ENCODE measurements at places on chromosomes 11 and 22. TPM values are rescaled to one million over a fixed set of nuclear protein-coding genes. Genes with fewer than 3 reads are reported as not detected.

GRCh38 chr11:81470446-81470845 lies 1263.2 kb downstream of the FAM181B start:
- no peak for ATAC-seq

Gene MPEG1
- not detected for total RNA-seq

- peak; percentile 78 for ATAC-seq
Measured at GRCh38 chr11:130636722-130637464, 188.4 kb downstream of the ADAMTS15 start.

Gene PCNX3
- 20.8 TPM for total RNA-seq

DNA sequence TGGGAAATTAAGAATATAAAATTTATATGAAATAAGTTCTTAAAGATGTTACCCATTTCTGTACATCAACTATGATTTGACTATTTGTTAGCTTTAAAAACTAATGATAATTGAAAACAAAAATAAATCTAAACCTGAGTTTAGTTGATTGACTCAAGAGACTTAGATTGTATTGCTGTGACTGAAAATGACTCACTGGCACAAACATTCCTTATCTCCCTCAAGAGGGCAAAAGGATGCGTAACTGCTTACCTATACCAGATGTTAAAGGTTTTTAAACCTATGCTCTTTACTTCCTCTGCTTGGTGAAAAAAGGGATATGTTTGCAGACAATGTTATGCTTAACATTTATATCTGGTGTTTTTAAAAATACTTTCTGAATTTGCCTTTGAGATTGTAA lies 30.3 kb downstream of the ATM start:
- no peak for ATAC-seq

DNA sequence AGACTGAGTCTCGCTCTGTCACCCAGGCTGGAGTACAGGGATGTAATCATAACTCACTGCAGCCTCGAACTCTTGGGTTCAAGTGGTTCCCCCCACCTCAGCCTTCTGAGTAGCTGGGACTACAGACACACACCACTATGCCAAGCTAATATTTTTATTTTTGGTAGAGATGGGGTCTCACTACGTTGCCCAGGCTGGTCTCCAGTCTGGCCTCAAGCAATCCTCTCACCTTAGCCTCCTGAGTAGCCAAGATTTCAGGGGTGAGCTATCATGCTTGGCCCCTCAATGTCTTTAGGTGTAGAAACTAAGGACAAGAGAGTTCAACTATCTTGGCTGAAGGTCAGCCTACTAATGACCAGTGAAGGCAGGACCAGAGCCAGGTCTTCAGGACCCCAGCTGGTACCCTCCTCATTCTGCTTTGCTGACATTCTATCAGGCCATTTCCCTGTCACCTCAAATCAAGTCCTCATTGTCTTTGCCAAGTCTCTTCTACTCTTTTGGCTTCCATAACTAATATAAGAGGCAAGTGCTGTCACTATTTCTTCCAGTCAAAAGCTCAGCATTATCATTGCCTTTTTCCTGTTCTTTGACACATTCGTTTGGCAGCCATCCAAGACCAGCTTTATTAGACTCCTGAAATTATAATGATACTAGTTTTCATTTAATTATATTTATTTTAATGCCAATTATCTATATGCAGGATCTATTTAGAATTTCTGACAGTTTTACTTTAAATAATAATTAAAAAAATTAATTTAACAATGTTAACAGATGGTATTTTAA lies 264.2 kb upstream of the PITPNB start:
- ATAC-seq = no peak

DNA sequence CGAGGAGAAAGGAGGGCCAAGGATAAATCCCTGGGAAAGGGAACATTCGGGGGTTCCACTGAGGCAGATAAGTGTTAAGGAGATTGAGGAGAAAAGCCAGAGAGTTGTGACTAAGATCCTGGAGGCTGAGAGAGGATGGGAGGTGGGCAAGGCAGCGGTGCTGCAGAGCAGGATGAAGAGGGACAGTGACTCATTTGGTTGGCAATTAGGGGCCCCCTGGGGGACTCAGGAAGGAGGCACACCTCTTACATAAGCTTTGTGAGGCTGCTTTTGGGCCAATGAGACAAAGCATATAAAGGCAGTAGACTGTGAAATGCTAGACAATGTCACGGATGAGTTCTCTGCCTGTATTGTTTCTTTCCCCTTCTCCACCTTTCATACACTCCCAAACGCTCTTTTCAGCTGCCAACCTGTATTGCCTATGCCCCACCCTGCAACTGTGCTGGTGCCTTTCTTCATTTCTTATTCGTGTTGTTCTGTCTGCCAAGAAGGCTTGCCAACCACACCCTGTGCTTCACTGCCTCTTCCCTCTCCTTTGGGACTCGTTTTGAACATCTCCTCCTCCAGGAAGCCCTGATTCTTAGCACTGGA lies 246.8 kb upstream of the KIRREL3 start:
- ATAC-seq = no peak

DNA sequence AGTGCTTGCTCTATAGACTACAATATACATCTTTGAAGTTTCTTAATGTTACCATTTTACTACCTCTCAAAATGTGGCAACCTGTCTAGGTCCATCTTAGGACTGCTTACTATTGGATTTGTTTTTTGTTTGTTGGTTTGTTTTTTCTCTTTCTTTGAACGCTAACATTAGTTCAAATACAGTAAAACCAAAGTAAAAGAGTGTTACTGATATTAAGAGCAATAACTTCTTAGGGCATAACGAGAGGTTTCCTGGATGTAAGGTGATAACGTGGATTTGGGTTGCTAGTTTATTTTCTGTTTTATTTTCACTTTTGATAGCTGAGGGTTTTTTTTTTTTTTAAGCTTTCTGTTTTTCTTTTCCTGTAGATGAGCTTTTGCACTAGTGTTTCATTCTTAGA lies 43.6 kb downstream of the TMEM135 start:
- peak; percentile 60 for ATAC-seq

DNA sequence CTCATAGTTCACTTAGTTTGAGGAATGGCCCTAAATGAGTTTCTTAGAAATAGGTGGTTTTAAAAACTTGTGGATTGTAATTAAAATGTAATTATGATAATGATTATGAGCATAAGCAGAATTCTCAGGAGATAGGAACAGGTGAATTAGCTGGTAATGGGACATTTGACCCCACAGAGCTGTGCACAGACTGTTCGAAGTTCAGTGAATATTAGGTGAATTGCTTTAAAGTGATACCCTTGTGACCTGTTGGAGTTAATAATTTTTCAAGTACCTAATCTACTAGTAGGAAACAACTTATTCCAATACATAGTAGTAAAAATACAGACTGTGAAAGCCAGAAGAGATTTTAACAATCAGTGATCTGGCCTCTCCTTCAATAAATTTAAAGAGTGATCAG lies 8.1 kb downstream of the FAR1 start:
- no peak for ATAC-seq

Gene CASP1
- total RNA-seq = 59.9 TPM

GRCh38 chr11:3169255-3170043 lies 4.3 kb upstream of the OSBPL5 start:
- peak; percentile 74 for ATAC-seq

GRCh38 chr11:116829525-116830183 lies at the start of gene APOC3:
Gene APOC3, plus strand, starts transcription at chr11:116829907. Its CDS starts 676 bp downstream, at chr11:116830583.
- no peak for ATAC-seq

- no peak for ATAC-seq
Measured at GRCh38 chr11:109734566-109734965, 312.6 kb downstream of the C11orf87 start.

DNA sequence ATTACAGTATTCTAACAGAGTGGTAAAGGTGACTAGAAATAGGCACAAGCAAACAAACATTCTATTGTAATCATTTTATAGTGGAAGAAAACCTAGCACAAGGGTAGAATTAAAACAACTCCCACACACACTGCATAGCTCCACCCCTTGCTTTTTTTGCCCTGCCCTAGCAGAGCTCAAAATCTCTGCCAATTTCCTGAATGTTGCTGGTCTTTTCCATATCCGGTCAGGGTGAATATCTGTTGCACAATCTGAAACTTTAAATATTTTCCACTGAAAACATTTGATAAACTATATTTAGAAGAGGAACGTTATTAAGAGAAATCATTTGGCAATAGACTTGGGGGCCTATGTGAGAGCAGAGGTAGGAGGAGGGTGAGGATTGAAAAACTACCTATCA lies 2.7 kb downstream of the SPA17 start:
- ATAC-seq = no peak

- no peak for ATAC-seq
Measured at GRCh38 chr22:27242917-27243589, 558.5 kb downstream of the MN1 start.

Gene SYNGR1
- total RNA-seq = not detected

DNA sequence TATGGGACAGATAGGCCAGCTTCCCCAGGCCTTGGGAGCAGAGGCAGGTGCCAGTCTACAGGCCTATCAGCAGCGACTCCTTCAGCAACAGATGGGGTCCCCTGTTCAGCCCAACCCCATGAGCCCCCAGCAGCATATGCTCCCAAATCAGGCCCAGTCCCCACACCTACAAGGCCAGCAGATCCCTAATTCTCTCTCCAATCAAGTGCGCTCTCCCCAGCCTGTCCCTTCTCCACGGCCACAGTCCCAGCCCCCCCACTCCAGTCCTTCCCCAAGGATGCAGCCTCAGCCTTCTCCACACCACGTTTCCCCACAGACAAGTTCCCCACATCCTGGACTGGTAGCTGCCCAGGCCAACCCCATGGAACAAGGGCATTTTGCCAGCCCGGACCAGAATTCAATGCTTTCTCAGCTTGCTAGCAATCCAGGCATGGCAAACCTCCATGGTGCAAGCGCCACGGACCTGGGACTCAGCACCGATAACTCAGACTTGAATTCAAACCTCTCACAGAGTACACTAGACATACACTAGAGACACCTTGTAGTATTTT lies 26.6 kb upstream of the L3MBTL2 start:
- ATAC-seq = no peak

DNA sequence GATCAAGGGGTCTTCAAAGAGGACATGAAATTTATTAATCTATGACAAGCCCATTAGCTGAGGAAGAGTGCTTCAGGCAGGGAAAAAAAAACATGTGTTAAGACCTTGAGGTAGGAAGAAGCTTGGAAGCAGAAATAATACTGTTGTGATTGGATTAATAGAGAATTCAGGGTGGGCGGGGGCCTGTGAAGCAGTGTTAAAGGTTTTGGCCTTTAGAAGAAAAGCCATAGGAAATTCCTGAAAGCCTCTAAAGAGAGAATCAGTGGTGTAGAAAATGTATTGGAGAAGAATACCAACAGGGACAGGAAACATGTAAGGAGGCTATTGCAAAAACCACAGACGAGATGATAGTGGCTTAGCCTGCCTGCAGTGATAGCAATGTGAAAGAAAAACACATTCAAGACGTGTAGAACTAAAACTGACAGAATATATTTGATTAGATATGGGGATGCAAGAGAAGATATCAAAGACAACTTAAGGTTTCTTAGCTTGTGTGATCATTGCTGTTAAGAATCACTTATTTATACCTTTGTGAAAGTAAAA lies 404.4 kb upstream of the ANO3 start:
- no peak for ATAC-seq

Gene MFNG
- 170 TPM for total RNA-seq

- ATAC-seq = no peak
Measured at GRCh38 chr11:8932564-8933180, at the start of gene C11orf16. Gene C11orf16, minus strand, starts transcription at chr11:8932947. Its CDS starts 639 bp downstream, at chr11:8932308.

DNA sequence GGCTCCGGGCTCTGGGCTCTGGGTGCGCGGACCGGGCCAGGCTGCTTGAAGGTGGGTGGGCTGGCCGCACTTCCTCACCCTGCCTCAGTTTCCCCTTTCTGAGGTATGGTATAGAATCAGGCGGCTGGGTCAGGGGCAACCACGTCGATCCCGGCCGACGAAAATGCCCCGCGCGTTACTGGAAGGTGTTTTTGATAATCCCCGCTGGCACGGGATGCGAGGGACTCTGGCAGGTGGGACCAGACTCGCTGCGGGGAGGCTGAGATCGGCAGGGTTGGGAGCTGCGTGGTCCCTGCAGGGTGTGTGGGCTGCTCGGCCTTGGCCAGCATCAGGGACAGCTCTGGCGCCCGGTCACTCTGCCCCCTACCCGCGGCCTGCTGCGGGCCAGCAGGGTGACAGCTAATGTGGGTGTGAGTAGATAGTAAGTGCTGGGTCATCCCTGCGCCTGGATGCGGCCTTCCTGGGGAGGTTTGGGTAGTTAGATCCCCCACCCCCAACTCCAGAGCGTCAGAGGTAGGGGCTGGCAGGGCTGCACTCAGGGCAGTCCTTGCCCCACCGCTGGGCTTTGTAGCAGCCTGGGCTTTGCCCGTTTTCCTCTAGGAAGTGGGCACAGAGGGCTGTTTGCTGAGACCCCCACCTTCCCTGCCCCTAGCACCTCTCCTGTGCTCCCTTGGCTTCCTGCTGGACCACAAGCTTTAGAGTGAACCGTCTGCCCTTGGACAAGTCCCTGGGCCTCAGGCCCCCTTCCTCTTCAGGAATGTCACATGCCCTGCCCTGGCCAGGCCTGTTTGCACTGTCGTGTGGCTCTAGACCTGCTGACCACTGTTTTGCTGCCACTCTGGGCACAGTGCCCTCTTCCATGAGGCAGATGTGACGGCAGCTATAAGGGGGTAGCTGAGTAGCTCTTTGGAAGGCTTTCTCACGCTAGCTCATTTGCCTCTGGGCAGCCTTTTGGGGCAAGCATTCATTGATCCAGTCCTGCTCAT lies 579 bp downstream of the TANGO2 start:
- peak; percentile 5 for ATAC-seq

DNA sequence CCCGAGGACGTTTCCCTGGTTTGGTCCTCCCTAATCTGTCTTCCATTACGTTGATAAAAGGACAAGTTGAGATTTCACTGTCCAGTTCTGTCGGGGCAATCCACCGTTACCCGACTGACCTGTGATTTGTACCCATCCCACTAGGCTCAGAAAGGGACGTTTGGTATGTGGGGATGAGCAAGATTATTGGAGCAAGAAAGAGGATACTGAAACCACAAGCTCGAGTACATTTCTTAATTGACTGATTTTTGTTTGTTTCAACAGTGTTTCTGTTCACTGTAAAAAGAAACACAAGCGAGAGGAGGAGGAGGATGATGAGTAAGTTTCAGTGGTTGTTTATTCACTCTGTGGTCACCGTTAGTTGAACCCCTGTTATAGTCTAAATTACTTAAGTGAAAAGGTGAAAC lies 969 bp downstream of the CCDC117 start:
- ATAC-seq = peak; percentile 79

- ATAC-seq = no peak
Measured at GRCh38 chr11:33895752-33896137, 3.9 kb upstream of the LMO2 start.

DNA sequence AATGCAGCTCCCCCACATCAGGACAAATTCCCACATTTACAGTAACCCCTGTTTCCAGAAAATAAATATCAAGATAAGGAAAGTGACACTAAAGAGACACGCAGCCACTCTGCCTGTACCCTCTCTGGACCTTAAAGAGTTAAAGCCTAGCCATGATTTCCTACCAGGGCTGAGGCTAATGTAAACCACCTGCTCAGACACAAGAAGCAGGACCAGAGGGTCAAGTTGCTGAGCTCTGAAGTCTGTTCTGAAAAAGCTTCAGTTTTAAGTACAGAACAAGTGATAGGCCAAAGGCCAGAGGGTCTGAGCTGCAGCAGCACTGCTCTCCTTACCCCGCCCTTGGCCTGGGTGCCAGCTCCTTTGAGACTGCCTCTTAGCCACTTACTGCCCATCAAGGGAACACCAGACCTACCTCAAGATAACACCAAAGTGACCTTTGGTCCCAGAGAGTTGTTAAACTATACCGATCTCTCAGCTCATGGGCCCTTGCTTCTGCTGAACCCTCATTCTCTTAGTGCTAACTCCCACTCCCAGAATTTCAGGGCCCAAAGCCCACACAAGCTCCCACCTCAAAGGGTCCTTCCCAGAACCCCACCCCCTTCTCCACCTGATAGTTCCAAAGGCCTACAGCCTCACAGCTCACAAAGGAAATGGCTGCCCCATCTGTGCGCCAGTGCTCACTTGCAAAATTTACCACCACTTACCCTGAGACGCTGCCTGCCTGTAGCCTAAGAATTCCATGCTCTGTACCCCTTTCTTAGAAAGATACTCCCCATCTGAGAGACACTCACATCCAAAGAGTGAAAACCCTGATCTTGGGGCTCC lies 40.5 kb downstream of the IL18BP start:
- ATAC-seq = no peak
